BE2C (cell line): ENCODE measurements at places on chromosomes 3 and 15.

DNA sequence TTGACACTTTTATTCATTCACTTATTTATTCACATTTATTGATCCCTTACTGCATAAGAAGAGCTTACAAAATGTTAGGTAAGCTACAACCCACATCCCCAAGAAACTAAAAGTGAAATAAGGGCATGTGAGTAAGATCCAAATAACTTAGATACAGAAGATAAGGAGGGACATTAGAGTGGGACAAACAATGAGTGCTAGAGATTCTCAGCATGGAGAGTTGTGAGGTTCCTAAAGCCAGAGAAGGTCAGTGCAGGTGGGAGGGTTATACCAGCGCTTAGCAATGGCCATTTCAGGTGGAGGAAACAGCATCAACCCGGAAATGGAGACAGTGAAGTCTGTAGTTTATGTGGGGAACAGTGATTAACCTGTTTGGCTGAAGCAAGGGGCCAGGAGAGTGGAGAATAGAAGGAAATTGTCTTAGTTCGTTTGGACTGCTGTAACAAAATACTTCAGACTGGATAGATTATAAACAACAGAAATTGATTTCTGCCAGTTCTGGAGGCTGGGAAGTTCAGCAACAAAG is 25.5 kb upstream of the PCOLCE2 start:
- DNase-seq = no peak

DNA sequence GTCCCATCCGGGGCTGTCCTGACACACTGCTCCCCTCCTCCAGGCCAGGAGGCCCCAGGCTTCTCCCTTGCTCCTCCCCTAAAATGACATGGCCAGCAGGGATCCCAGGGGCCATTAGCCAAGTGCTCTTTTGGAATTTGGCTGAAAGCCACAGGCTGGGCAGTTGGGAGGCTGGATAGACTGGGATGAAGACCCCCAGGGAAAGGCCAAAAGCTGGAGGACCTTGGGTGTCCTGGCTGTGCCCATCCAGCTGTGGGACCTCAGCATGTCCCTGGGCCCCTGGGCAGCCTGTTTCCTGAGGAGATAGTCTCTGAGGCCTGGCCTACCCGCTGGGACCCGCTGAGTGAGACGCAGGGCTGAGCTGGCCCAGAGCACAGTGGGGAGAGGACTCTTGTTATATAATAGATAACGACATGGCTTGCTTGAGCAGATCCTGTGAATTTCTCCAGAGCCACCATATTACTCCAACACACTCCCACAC is 5.7 kb upstream of the PDE8A start:
- no peak for DNase-seq

DNA sequence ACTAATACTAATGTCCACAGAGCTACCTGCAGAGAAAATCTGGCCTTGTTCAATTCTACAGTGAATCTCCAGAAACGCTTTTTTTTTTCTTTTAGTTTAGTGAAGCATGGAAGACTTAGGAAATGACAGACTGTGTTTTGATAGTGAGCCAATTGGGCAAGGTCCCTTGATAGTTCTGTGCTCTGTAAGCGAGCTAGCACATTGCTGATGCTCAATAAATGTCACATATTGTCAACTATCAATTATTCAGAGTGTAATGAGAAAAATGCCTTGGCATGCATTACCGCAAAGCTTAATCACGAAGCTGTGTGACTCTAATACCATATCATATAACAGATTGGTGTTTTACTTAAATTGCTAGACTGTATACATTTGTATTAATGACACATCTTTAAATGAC is 5.2 kb upstream of the C3orf85 start:
- DNase-seq = no peak

- no peak for DNase-seq
Measured at GRCh38 chr3:34203386-34203785, 405.0 kb downstream of the PDCD6IP start.
